Breast epithelium (tissue), 4 donors: ENCODE measurements at places on chromosomes 1 and 21.

GRCh38 chr1:85612704-85613361, 32.3 kb downstream of the CCN1 start:
- no peak for DNase-seq

DNA sequence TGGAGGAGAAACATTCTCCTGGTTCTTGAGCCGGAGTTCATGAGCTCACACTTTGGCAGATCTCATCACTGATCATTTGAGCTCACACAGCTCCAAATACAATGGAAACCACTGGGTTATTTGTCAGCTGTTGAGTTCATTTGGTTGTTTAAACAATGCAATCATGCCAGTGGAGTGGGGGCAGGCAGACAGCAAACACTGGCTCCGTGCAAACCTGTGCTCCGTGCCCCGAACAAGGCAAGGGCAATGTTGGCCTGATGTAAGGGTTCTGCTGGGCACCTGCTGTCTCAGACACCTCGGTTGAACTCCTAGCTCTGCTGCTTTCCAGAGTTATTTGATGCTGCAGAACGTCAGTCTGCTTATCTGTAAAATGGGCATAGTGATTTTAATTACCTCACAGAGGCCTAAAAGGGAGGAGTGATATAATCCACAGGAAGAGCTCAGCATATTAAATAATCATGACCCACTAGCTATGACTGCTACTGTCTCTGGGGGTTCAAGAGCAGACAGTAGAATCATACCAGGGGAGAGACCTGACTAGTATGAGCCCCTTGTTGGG, 20.0 kb upstream of the CLIC6 start:
- DNase-seq, result no peak

- no peak for DNase-seq
Observed at GRCh38 chr1:179310721-179311120, 17.1 kb downstream of the SOAT1 start.

DNA sequence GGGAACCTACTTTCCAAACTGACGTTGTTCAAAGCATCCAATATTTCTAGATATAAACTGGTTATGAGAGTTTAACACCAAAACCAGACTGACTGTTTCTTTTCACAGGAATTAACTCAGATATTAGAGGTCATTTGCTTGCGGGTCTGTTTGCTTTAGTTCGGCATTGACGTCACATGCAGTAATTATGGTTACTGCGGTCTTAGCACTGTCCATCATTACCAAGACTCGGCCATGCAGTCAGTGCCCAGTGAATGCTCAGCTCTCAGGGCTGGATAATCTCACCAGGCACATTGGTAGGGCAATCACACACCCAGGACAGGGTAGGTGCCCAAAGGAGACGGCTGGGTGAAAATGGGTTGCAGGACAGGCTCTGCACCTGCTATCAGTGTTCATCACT, 9.9 kb upstream of the F3 start:
- DNase-seq, result no peak

DNA sequence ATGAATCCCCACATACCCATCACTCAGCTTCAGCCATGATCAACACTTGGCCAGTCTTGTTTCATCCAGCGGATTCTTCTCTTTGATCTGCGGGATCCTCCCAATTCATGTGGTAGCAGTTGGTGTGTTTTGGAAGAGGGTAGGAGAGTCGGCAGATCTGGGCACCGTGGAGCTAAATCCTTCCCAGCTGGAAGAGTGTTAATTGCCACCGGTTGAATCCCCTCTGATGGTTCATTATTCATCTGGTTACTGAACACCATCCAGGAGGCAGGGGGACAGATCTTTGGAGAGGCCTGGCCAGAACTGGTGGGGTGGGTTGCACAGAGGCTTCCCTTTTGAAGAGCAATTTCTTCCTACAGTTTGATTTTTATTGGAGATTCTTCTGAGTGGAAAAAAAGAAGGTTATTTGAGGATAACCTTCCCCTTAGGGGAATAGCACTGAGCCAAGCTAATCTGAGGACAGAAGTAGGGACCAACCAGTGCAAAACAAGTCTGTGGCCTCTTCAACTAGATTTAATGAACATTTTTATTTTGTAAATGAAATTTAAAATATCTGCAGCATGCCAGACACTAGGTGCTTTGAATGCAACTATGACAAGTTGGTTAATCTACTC, 8.1 kb downstream of the NFASC start:
- DNase-seq, result no peak

DNA sequence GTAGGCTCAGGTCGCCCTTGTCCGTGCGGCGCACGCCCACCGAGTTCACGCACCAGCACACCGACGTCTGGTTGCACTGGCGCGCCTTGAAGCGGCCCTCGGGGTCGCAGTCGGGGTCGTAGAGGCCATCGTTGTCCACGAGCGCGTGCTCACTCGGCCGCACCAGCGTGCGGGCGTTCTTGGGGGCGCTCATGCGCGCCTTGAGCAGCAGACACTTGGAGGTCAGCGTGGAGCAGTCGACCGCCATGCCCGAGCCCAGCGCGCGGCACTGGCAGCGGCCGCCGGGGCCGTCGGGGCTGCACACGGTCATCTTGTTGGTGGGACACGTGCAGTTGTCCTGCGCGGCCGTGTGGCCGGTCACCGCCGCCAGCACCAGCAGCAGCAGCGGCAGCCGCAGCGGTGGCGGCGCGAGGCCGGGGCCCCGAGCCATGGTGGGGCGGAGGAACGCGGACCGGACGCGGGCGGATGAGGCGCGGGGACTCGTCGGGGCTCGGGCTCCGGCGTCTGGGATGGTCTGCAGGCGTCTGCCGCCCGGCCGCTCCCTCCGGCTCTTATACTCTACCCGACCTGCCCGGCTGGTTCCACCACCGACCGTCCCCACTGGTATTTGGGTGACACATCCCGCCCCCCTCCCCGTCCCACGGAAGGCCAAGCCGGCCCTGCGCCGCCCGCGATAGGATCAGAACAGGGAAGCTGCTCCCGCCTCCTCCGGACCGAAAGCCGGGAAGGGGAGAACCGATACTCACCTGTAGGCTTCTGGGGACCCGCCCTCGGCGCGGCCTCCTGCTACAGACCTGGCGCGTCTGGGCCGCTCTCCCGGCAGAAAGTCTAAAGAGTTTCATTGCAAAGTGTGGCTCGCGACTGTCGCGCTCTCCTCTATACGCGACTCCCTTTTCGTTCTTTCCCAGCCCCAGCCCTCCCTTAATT, at the start of gene TACSTD2:
TACSTD2 (minus strand) TSS at position 526 of the 927 bp plus-strand sequence; CDS start at position 430, 96 bp downstream.
- DNase-seq, result peak; percentile 95

- no peak for DNase-seq
Observed at GRCh38 chr1:223245411-223245810, 102.4 kb upstream of the TLR5 start.

GRCh38 chr1:212556822-212557549, 51.6 kb upstream of the ATF3 start:
- DNase-seq, result no peak
